Stimulated activated CD4-positive, alpha-beta T cell treated with anti-CD3 and anti-CD28 coated beads, Interleukin-4, amount 100 ng/mL, for 48 hours (primary cell): ENCODE measurements at places on chromosomes 5 and 9.

- no peak for DNase-seq
Observed at GRCh38 chr5:6542421-6543345, 90.2 kb downstream of the NSUN2 start.

DNA sequence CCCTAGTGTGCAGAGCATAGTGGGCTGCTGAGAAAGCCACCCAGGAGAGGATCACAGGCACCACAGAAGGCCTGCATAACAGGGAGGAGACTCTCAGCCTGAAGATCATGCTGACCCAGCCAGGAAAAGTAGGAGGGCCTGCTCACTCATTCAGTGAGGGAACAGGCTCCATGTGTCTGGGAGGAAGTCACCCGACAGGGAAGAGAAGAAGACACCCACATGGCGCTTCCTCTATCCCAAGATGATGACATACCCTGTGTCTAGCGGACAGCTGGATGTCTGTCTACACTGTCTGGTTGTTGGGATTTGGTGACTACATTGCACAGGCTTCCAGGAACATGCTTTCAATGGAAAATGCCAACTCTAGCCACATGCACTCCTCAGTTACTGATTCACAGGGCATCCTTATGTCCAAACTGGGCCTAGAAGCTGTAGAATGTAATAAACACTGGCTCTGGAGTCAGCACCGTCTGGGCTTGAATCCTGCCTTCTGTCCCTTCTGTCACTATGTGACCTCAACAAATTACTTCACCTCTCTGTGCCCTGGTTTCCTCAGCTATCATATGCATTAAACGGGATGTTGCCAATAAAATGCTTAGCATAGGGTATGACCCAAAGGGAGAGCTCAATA, 47.6 kb downstream of the KLHL3 start:
- DNase-seq = no peak

- DNase-seq = no peak
Observed at GRCh38 chr9:38129366-38129765, 60.3 kb upstream of the SHB start.

GRCh38 chr5:140827704-140828361, at the start of gene PCDHA6:
Gene PCDHA6 (plus strand): TSS chr5:140827960. CDS start chr5:140828092, 132 bp downstream.
- no peak for DNase-seq

- no peak for DNase-seq
Observed at GRCh38 chr5:110536120-110537115, 190.1 kb downstream of the TMEM232 start.

- no peak for DNase-seq
Observed at GRCh38 chr5:121867403-121867802, 15.7 kb downstream of the FTMT start.

- DNase-seq = no peak
Observed at GRCh38 chr5:111043712-111044506, 27.6 kb upstream of the TSLP start.

DNA sequence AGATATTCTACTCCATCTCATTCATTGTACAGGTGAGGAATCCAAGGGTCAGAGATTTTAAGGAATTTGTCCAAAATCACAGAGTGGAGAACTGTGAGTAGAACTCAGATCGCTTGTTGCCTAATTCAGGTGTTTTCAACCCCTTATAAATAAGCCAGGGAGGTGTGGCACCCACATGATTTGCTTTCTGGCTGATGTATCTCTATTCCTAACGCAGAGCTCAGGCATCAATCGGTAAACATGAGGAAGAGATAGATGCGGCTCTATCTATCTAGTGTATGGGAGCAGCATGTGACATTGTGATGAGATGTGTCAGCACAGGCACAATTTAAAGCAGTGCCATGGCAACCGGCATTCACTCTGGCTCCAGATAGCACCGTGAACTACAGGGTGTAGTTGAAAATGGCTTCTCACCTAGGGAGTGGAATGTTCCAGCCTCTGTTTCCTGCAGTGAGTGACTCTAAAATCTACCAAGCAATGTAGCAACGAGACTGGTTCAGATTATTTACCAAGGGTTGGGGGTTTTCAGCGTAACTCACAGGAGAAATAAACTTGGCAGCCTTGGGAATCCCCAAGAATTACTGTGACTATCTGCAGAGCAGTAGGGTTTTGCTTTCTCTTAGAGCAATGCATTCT, 53.4 kb upstream of the SUB1 start:
- DNase-seq = no peak

DNA sequence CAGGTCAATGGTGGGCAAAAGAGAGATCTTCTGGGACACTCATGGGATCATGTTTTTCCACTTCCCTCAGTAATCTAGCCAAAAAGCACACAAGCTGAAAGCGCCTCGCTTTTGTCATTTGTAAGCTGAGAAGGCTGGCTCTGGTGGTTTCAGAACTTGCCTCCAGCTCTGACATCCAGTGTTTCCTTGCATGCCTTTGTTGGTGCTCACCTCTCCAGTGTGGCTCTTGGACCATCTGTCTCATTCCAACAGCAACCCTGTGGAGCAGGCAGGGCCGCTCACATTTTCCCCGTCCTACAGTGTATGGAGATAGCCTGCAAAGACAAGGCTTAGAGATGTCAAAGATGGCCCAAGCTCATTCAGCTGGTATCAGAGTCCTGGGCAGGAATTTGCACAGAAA, 160.8 kb upstream of the KLF4 start:
- DNase-seq = no peak

GRCh38 chr5:151869843-151870242, 54.8 kb downstream of the GLRA1 start:
- DNase-seq = no peak

DNA sequence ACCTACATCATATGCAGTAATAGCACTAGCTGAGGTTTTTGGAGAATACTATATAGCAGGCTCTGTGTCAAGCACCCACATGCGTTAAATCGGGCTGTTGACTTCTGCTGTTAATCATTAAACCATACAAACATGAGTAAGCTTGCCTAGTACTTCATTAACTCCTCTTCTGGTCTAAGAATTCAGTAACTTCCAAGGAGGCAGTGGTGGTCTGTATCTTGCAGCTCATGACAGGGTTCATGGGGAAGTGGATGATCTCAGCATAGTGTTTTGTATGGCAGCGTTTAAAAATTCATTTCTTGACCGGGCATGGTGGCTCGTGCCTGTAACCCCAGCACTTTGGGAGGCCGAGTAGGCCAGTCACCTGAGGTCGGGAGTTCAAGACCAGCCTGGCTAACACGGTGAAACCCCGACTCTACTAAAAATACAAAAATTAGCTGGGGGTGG, at the start of gene HAVCR1:
Gene HAVCR1, minus strand, starts transcription at position 24 of the 447 bp plus-strand sequence. CDS start 1,173 bp downstream, outside the sequence.
- DNase-seq = no peak
